ENCODE measurements at places on chromosomes 3 and 15.
A peak's percentile ranks its signal among the peaks of the same experiment; 100 is the strongest.

- no peak for DNase-seq
These were observed 91.4 kb downstream of the ZNF621 start for GRCh38 chr3:40615918-40616819.

- DNase-seq = no peak
These were observed 48.7 kb downstream of the NAALADL2 start for GRCh38 chr3:174907628-174908407.

DNA sequence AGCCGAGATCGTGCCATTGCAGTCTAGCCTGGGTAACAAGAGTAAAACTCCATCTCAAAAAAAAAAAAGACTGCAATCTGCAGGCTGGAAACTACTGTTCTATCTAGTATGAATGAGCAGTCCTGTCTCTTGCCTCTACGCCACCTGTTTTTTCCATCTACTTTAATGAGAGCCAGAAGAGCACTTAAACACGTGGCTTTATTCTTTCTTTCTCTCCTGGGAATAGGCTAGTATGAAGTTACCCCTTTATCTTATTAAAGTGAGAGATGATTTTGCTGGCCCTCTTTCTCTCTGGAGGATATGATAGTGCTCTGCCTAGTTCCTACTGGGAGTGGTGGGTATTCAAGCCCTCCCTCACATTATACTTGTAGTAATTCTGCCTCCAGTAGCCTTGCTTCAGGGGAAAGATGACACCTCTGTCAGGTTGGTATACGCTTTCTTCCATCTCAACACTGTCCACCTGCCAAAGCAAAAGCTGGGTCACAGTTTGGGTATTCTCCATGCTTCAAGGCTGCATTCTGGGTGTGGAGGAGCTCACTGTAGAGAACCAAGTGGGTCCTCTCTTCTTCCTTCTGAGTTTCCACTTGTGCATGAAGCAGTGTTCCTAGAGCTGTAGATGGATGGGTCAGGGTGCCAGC is 17.8 kb downstream of the MAPKBP1 start:
- DNase-seq = no peak

GRCh38 chr3:143849854-143850549 is 1.7 kb upstream of the SLC9A9 start:
- no peak for DNase-seq

- no peak for DNase-seq
These were observed 780 bp downstream of the RPL22L1 start for GRCh38 chr3:170869239-170869590.

- DNase-seq = peak; percentile 64
These were observed 11.1 kb downstream of the RUVBL1 start for GRCh38 chr3:128112357-128112968.
